ENCODE measurements at places on chromosomes 5 and 9. TPM values are rescaled to one million over a fixed set of nuclear protein-coding genes. Genes with fewer than 3 reads are reported as not detected.

GRCh38 chr9:93059011-93059714, 662 bp downstream of the SUSD3 start:
- peak; percentile 45 for DNase-seq

DNA sequence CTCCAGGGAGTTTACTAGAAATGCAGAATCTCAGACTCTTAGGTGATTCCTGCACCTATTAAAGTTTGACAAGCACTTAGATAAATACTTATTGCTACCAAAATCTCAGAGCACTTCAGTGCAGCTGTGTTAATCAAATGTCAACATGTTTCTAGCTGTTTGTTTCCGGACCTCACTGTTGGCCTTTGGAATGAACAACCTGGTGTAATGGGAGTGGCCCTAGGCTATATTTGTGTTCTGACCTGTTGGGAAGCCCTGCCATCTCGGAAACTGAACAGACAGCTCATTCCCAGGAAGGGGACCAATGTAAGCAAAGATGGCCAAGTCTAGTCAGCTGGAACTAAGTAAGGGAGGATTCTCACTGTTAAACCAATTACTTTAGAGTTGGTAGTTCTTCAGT, 145.0 kb upstream of the SLC28A3 start:
- DNase-seq = no peak

DNA sequence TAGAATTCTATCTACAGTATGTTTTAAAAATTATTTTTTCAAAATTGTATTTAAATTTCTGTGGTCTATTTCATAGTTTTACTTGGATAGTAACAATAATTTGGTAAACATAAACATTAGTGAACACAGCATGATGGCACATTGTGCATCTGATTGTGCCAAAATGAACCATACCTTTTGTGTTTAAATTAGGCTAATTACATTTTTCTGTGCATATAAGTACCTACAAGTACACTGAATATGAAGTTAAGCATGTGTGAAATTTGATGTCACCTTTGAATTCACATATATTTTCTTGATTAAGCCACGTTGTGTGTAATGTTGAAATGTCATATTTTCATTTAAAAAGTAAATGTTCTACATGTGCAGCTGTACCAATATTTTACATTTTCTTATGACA, 13.4 kb downstream of the PBX3 start:
- no peak for DNase-seq

Gene STKLD1
- total RNA-seq = 0.52 TPM

Gene ORM2
- not detected for total RNA-seq
